ENCODE measurements at places on chromosomes 4 and X.
A peak's percentile ranks its signal among the peaks of the same experiment; 100 is the strongest.

DNA sequence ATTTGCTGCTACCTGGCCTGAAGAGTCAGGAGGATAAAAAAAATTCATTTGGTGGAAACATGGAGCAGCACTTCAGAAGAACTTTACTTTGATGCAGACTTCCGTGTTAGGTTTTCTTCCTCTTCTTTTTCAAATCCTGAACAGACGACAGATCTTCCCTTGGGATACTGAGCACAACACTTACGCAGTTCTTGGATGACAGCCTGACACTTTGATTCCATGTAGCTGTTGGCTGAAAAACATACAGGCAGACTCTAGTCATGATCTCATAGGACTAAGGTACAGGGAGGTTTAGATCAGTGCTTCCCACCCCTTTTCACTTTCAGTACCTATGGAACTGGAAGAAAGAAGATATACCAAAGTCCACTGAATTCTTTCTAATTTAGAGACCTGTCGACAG, 9.2 kb downstream of the CMC4 start:
- no peak for DNase-seq

DNA sequence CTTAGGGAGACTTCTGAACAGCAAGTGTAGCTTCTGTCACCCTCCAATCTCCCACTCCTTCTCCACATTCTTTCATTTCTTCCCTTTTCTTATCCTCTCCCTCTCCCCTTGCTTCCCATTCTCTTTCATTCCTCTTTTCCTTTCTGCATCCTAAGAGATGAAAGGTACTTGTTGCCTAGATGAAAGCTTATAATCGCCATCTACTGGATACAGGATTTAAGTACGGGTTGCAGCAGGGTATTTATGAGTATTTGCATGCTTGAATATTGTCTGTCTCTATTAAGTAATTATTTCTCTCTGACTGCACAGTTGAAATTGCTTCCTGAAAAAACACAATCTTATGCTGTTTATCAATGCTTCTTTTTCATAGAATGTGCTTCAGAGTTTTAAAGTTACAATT, 174.0 kb upstream of the TENT5D start:
- DNase-seq, result peak; percentile 1

- DNase-seq, result no peak
Measured at GRCh38 chrX:69066021-69066757, 99.1 kb downstream of the PJA1 start.

DNA sequence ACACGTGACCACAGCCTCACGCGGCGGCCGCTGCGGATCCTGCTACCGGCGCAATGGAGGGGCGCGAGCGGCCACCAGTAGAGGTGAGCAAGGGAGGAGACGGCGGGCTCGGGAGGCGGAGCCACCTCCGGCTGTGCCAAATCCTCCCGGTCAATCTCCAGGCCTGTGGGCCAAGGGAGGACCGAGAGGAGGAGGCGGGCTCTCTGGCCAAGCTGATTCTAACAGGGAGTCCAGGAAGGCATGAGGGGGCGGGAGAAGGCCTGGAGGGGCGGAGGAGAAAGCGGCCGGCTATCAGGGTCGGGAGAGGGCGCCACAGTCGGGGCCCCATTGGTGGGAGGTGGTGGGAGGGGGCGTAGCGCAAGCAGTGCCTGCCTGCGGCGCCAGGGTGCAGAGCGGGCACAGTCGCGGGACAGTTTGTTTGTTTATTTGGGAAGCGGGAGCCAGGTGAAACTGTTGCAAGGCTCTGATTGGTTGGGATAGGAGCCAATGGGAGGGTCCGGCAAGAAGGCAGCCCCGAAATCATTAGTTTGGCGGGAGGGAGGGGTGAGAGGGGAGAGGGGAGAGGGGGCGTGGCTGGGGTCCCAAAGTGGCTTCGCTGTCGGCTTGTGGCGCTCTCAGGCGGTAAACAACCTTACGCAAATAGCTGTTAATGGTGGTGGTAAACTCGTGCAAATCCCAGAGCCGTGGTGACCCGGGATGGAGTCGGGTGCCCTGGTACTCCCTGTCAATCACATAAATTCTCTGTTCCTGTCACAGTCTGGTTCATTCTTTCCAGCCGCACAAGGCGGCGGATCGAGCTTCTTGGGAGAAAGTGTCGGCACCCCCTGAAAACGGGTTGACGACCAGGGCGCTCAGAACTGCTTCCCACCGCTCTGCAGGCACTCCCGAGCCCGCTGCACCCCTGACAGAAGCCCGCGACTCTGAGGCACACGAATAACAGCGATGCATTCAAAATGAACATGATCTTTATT, at the start of gene IRS4:
IRS4 (minus strand) TSS at position 55 of the 971 bp plus-strand sequence.
- no peak for DNase-seq

DNA sequence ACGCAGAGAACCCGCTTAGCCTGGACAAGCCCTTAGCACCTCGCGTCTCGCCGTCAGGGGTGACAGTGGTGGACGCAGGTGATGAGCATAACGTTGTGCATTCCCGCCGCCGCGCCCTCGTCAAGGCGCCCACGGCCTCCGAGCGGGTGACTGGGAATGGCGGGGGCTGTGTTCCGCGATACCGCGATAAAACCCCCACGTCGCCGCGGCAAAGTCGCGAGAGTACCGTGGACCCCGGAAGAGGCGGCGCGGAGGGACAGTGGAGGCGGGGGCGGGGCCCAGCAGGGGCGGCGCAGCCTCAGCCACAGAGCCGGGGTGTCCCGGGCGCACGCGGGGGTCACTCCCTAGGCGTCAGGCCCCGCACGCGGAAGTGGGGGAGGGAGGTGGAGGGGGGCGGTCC, 53.8 kb downstream of the ZFYVE28 start:
- DNase-seq, result no peak

DNA sequence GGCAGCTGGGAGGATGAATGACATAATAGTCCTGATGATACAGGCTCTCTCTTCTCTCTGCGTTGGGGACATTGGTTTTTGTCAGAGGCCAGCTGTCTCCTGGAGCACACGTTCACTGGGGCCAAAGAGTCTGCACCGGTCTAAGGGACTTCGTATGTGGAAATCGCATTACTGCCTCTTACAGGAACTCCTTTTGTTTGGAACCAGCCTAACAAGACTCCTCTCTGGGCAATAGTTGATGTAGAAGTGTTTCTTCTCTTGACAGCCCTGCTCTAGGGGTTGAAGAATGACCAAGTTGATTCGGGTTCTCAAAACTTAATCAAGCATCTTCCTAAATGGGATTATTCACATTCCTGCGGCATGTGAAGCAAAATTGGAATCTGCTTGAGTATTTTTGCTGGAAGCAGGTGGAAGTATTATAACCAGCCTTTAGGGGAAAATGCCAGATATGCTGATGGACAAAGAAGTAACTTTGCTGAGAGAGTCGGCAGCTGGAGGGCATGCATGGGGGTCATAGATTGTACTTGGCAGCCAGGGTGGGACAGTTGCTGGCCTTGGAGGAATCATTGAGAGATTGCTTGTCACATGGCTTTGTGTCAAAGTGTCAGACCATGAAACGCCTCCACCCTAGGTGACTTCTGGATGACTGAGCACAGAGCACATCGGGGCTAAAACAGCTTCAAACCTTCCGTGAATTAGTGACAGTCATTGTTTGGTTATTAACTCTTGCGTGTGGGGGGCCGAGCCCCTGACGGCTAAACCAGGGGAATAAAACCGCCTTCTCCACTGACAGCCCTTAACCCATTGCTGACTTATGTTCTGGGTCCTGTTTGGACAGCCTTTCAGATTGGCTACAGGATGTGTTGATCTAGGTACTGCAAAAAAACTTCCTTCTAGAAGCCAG, 34.4 kb upstream of the SLC34A2 start:
- DNase-seq, result no peak

DNA sequence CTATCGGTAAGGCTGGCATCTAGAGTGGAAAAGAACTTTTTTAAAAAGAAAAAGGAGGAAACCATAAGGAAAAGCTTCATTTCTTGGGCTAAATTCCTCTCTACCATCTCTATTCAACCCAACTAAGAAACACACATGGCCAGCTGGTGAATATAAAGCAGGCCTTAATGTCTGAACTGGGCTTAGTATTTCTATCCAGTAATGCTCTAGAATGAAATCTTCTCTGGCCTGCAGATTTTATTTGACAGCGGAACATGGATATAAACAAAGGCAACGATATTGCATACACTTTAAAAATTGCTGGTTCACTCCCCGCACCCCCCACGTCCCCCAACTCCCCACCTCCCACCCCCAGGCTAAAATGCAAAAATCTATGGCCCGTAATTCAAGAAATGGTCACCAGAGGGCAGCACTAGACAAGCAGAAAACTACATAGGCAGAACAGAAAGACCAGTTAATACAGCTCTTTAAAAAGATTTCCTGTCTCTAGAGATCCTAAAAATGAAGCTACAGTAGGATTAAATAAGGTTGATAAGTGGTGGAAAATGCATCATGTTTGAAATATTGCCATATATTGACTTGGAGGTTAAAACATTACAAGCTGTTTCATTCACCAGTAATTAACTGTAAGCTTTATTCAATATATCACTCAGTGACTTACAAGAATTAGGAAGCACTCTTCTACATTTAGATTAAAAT, 155.2 kb upstream of the GALNT7 start:
- peak; percentile 32 for DNase-seq
